ENCODE measurements at places on chromosomes 1 and 21. TPM values are rescaled to one million over a fixed set of nuclear protein-coding genes. Genes with fewer than 3 reads are reported as not detected.

LCA5L gene
- 1.5 TPM for total RNA-seq

PM20D1 gene
- not detected for total RNA-seq

EXO1 gene
- total RNA-seq, result 29.5 TPM

SGIP1 gene
- total RNA-seq, result 8.8 TPM

ANGPTL7 gene
- not detected for total RNA-seq

OXCT2 gene
- total RNA-seq, result 1.6 TPM

NMNAT2 gene
- total RNA-seq, result 4.4 TPM
